ENCODE measurements at places on chromosomes 3 and 15. TPM values are rescaled to one million over a fixed set of nuclear protein-coding genes. Genes with fewer than 3 reads are reported as not detected.

DNA sequence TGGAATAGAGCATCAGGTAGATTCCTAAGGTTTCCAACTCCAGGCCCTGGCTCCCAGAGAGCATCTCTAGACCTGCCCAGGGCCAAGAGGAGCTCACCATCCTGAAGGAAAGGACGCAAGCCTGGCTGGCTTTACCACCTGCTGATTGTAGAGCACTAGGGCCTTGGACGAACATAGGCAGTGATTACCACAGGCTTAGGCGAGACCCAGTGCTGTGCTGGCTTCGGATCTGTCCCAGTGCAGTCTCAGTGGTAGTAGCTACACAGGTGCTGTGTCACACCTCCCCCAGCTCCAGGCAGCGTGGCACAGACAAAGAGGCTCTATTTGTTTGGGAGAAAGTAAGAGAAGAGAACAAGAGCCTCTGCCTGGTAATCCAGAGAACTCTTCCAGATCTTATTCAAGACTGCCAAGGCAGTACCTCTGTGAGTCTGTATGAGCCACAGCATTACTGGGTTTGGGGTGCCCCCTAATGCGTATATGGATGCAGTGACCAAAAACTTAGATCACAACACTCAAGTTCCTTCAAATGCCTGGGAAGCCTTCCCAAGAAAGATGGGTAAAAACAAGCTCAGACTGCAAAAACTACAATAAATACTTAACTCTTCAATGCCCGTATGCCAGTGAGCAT, 25.4 kb downstream of the ISG20 start:
- DNase-seq: no peak
- H3K4me1 ChIP-seq: peaks cover 35% of the 10 kb centered on the region
- no peak overlapping the region for H3K4me3 ChIP-seq

DNA sequence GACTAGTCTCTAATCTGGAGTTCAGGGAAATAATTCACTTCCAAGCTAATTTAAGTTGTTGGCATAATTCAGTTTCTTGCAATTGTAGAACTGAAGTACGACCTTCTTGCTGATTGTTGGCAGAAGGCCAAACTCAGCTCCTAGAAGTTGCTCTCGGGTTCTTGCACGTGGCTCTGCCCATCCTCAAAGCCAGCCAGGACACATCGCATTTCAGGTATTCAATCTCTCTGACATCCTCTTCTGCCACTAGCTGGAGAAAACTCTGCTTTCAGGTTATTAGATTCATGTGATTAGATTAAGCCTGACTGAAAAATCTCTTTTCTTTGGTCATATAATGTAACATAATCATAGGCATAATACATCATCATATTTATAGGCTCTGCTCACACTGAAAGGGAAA, 362.0 kb downstream of the ZPLD1 start:
- no peaks in the 10 kb centered on the region for H3K4me1 ChIP-seq
- no peak overlapping the region for H3K27ac ChIP-seq
- no peak overlapping the region for H3K4me3 ChIP-seq

Gene GNAT1
- not detected for total RNA-seq

- no peak for DNase-seq
- peak overlapping the region; percentile 90 for H3K27ac ChIP-seq
- peaks cover 33% of the 10 kb centered on the region for H3K4me1 ChIP-seq
- peaks cover 43% of the 10 kb centered on the region for H3K36me3 ChIP-seq
- H3K4me3 ChIP-seq: peak overlapping the region; percentile 93
- no peaks in the 10 kb centered on the region for H3K27me3 ChIP-seq
Measured at GRCh38 chr15:92886042-92886537, 14.0 kb upstream of the CHD2 start.

GRCh38 chr15:100191161-100191560, 150.6 kb downstream of the ADAMTS17 start:
- H3K27me3 ChIP-seq: no peaks in the 10 kb centered on the region
- peak; percentile 11 for DNase-seq
- H3K4me3 ChIP-seq: no peak overlapping the region
- no peak overlapping the region for H3K27ac ChIP-seq
- no peaks in the 10 kb centered on the region for H3K36me3 ChIP-seq
- H3K4me1 ChIP-seq: no peaks in the 10 kb centered on the region

GRCh38 chr3:61201071-61201470, 50.2 kb downstream of the FHIT start:
- H3K4me1 ChIP-seq: no peaks in the 10 kb centered on the region
- H3K36me3 ChIP-seq: no peaks in the 10 kb centered on the region
- no peak overlapping the region for H3K27ac ChIP-seq

DNA sequence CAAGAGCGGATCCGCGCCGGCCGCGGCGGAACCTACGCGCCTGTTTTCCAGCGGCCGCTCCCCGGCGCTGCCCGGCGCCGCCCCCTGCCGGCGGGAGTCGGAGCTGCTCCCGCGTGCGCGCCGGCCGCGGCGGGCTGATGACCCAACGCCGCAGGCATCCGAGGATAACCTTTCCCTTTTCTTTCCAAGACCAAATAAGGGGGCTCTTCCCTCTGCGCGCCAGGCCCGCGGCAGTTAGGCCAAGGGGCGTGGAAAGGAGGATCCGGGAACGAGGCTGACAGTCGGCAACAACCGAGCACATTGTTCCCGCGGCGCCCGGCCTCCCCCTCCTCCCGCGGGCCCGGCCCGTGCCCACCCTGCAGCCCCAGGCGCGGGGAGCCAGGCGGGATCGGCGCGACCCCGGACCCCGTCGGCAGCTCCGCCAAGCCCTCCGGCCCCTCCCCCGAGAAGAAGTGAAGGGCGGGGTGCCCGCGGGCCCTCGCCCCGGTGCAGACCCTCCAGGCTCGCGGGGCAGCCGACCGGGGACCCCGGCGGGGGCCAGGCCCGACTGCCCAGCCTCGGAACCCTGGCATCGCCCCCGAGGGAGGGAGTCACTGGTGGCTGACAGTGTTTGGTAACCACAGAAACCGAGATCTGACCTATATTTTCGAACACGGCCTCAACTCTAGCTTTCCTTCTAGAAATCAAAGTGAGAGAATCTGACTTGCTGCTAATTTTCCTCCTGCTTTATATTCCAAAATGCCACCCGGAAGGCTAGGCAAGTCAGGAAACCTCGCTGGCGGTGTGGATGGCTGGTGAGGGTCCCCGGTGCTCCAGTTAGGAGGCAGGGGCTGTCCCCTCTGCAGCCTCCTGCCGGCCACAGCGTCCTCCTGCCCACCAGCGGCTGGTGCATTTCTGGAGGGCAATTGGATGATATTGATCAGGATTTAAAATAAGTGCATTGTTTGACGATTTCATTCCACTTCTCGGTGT, 45.6 kb upstream of the SYNM start:
- H3K27ac ChIP-seq: peak overlapping the region; percentile 71
- H3K4me3 ChIP-seq: peak overlapping the region; percentile 83
- peak; percentile 99 for DNase-seq
- no peaks in the 10 kb centered on the region for H3K36me3 ChIP-seq

DNA sequence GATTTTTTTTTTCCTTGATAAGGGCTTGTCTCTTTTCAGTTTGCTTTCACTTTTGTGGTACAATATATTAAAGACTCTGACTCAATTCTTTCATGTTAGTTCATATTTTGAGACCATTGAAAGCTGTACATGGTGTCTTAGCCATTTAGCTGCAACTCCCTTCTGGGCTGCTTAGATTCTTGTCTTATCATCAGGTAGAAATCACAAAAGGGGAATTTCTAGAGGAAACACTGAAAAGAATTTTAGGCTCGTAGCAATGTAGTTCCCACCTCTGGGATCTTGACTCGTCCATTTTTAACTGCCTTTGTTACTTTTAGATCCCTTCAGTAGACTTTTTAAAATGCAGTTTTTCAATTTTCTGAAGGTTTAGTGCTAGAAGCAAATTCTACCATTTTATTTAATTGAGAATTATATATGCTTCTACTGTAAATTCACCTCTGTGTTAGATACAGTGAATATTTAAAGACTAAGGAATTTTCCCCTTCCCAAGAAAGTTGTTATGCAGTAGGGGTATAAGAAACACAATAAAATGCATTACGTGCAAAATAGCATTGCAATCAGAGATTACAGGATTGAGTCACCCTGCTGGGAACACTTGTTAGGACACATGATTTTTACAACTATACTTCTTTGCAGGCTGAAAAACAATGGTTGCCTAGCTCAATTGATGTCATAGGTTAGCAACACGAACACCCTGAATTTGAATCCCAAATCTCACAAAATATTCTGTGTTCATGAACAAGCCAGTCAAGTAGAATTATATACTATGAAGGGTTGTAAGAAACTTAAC, 772.7 kb downstream of the PDCD6IP start:
- H3K36me3 ChIP-seq: no peaks in the 10 kb centered on the region
- DNase-seq: no peak
- H3K27me3 ChIP-seq: no peaks in the 10 kb centered on the region
- H3K4me3 ChIP-seq: no peak overlapping the region
- no peak overlapping the region for H3K27ac ChIP-seq

All from osteoblast (primary cell).